ENCODE measurements at places on chromosomes 13 and 19.
A peak's percentile ranks its signal among the peaks of the same experiment; 100 is the strongest.

DNA sequence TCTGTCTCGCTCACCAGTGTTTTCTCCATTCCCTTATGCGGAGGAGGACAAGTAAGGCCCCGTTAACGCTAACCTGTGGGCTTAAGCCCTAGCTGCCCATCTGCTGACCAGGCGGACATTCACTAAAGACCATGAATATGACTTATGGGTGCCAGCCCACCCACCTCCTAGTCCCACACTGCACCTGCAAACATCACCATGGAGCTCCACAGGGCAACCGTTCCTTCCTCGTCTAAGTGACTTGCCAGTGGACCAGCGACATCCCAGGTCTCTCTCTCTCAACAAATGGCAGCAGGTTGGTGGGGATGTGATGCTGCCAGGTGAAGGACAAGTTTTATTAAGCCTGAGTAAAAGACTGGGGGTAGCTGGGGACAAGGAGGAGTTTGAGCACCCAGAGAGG lies 55.2 kb downstream of the CCDC70 start:
- DNase-seq = no peak

- no peak for DNase-seq
These were observed 8.2 kb downstream of the ZDHHC20 start for GRCh38 chr13:21450936-21451335.

DNA sequence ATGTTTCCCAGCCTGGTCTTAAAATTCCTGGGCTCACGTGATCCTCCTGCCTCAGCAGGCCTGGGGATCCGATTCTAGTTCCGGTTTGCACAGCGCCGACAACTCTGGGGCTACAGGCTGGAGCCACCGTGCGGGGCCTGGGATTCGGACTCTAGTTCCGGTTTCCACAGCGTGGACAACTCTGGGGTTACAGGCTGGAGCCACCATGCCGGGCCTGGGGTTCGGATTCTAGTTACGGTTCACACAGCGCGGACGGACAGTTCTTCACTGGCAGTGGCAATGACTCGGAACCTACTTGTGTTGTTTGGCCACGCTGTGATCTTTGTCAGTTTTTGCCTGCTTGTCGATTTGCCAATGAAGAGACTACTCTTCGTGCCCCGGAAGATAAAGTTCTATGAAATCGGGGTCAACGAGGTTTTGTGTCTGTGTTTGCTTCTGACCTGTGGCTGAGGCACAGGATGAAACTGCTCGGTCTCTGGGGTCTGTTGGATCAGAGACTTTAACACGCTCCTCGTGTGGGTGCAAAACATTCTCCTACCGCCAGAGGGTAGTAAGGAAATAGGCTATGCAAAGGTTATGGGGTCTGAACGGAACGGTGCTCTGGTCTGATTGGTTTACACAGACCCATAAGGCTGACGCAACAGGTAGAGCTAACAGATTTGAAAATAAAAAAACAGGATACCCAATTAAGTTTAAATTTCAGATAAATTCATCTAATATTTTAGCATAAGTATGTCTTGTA lies 12.1 kb upstream of the ZSCAN1 start:
- peak; percentile 31 for DNase-seq

DNA sequence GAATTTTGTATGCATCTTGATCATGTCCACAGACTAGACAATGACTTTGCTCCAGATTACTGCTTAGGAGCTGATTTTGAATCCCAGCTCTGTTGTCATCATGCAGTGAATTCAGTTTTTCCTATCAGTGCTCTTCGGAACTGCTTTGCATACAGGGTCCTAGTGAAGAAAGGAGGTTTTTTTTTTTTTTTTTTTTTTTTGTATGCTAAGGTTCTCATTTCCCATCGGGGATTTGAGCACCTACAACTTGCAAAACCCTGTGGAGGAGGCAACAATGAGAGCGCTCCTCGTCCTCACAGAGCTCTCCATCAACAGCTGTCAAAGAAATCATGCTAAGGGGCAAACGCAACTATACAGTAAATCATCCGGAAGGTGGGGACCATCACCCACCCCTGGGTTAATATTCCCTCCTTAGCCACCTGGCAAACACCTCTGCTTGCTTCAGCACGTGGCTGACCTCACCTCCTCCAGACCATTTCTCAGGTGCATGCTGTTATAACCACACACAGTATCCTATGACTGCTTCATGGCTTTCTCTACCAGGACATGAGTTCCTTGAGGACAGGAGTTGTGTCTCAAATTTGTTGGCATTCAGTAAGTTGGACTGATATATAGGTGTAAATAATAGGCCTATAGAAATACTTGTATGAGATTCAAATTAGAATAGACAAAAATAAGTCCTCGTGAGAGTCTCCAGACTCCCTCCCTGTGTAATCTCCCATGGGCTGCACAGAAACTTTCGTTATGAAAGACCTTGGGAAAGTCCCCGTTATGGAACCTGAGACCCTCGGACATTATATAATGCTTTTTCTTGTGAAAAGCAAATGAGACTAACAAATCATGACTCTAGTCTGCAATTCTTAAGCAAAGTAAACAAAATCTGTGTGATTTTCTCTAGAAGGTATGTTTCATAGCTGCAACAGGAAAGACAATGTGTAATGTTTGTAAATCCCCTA lies 113.8 kb downstream of the KATNAL1 start:
- no peak for DNase-seq

GRCh38 chr13:59771272-59771671 lies 392.5 kb downstream of the DIAPH3 start:
- DNase-seq = no peak

GRCh38 chr13:63086286-63086685 lies 1670.6 kb upstream of the PCDH20 start:
- no peak for DNase-seq

DNA sequence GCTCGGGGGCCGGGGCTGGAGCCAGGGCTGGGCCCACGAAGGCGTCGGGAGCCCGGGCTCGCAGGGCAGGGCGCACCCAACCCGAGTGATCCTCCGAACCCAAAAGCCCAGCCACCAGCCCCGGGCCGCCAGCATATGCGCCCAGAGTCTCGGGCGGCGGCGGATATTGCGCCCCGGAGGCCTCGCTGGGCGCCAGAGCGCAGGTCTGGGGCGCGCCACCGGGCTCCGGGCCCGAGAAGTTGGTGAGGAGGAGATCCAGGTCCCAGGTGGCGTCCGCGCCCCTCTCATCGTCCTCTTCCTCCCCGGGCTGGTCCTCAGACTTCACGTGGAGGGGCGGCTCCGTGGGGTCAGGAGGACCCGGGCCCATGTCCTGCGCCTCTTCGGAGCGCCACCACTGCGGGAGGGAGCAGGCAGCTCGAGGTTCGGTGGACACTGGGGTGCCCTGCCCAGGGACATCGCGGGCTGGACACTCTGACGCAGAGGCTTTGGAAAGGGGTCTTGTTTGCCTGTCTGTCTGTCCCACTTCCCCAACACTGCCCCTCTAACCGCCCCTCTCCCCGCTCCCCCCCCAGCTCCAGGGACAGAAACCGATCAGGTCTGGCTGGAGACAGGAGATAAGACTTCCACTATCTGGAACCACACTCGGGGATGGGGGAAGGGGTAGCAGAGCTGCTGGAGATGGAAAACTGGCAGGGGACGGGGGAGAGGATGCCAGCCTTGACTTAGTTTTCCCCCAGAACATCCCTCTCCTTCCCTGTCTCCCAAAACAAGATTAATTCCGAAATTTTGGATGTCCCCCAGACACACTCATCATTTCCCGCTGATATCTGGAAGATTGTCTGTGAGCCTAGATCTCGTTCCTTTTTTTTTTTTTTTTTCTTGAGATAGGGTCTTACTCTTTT lies 1.0 kb downstream of the KLF1 start:
- DNase-seq = no peak

GRCh38 chr13:79485014-79485811 lies 4.3 kb downstream of the NDFIP2 start:
- no peak for DNase-seq

DNA sequence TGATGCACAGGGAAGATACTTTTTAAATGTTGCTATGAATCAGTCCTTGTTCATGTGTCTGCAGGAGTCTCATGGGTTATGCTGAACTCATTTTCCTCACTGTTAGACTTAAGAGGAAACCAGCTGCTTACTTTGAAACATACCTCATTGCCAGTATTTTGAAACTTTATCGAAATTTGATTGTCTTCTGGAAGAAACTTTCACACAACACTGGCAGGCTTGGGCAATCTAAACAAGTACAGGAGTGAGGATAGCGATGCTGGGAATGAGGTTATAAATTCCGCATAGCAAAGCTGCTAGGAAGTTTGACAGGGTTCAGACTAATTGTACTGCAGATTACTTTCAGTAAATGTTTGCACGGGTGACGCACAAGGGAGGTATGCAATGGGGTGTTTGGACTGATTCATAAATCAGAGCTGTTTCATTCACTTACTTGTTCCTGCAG lies 245.7 kb downstream of the DNAJC15 start:
- no peak for DNase-seq

- DNase-seq = no peak
These were observed 124.2 kb upstream of the SERP2 start for GRCh38 chr13:44249431-44249836.

All from NCI-H1436 (cell line).